ENCODE measurements at places on chromosomes 4 and X. TPM values are rescaled to one million over a fixed set of nuclear protein-coding genes. Genes with fewer than 3 reads are reported as not detected.

DNA sequence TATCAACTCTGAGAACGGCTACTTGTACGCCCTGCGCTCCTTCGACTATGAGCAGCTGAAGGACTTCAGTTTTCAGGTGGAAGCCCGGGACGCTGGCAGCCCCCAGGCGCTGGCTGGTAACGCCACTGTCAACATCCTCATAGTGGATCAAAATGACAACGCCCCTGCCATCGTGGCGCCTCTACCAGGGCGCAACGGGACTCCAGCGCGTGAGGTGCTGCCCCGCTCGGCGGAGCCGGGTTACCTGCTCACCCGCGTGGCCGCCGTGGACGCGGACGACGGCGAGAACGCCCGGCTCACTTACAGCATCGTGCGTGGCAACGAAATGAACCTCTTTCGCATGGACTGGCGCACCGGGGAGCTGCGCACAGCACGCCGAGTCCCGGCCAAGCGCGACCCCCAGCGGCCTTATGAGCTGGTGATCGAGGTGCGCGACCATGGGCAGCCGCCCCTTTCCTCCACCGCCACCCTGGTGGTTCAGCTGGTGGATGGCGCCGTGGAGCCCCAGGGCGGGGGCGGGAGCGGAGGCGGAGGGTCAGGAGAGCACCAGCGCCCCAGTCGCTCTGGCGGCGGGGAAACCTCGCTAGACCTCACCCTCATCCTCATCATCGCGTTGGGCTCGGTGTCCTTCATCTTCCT is 2.7 kb downstream of the PCDH10 start:
- no peak for DNase-seq

GRCh38 chr4:86530183-86530582 is 63.9 kb upstream of the PTPN13 start:
- no peak for DNase-seq

GRCh38 chr4:112532267-112532666 is 16.3 kb upstream of the NEUROG2 start:
- DNase-seq, result no peak

GRCh38 chrX:69313617-69314290 is 148.5 kb upstream of the PJA1 start:
- no peak for DNase-seq

DNA sequence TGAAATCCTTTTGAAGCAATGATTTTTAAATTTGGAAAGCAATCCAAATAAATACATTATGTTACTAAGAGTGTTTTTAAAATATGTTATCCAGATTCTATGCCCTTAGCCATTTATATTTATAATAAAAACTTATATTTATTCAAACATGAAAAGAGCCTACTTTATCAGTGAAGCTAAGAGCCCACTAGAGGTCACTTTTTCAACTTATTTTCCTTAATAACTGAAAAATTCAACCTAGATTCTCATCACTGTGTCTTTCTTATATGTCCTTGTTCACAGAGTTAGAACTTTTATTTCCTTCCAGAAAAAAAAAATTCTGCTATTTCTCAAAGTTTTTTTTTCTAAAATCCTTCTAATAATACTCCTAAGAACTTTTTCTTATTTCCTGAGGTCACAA is 23.9 kb downstream of the PRDM8 start:
- no peak for DNase-seq

Gene SH3TC1
- total RNA-seq, result 15.0 TPM

Gene APELA
- 1.4 TPM for total RNA-seq

Gene EDA2R
- total RNA-seq, result 9.8 TPM

GRCh38 chr4:157270108-157270507 is 49.6 kb downstream of the GRIA2 start:
- no peak for DNase-seq

GRCh38 chr4:84483688-84484087 is 15.4 kb downstream of the NKX6-1 start:
- no peak for DNase-seq

DNA sequence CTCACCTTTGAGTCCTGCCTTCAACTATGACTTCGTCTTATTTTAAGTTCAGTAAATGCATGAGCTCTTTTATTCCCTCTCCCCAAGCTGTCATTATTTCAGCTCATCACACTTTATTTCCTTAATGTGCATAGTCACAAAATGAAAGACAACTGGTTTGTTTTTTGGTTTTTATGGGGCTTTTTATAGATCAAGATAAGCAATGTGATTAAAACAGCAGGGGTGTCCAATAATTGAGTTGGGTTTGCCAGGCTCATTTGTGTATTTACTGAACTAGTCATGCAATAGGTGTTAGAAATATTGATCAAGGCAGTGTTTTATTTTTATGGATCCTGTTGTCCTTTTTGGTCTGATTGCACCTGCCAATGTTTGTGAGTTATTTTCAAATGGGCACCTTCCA is 102.2 kb downstream of the FRMPD4 start:
- no peak for DNase-seq

DNA sequence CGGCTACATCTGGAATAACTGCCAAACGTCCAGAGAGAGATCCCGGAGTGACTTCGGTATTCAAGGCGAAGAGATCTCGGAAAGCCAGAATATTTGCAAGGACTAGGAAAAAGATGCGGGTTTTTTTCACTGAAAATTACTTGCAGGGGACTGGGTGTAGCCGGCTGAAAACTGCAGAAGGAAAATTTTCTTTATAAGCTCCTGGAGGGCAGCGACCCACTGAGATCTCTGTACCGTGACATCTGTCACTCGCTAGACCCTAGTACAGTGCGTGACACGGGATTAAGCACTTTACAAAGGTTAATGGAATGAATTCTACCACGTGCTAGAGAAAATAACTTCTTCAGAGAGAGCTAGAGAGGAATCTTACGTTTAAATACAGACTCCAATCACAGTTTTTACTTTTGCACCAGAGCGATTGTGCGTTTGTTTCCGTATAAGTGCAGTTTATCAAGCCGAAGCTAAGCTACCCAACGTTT is 1.1 kb upstream of the LCORL start:
- no peak for DNase-seq

Gene TMSB15C
- total RNA-seq, result 11.6 TPM

- DNase-seq, result no peak
These were observed 1848.5 kb upstream of the TENM3 start for GRCh38 chr4:180394730-180395129.

DNA sequence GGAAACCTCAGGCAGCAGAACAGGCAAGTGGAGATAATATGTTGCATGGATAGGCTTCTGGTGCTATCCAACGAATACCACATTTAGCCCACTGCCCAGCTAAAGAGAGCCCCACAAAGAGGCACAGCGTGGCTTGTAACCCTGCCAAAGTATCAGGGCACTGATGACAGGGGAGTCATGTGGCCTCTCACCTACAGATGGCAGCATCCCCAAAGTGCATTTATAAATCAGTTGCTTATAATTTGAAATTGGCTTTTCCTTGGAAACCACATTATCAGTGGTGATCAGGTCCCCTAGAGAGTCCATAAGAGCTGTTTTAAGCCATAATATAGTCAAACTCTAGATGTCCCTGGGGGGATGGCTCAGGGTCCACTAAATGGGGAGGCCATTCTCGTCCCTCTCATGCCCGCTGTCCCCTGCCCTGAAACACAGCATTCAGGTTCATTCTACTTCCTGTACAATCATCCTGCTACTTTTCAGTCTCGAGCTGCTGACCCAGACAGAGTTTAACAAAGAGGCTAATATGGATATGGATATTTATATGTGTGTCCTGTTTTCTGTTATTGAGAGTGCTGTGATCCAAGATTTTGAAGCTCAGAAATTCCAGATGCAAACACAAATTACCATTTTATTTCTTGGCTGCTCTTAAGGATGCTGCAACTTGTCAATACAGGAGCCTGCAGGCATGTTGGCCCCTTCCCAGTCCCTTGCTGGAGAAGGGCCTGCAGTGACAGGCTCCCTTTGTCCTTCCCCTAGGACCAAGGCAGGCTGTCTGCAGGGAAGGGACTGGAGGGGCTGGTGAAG is 28.5 kb downstream of the SRPX start:
- no peak for DNase-seq

Gene CLGN
- total RNA-seq, result 4.5 TPM

DNA sequence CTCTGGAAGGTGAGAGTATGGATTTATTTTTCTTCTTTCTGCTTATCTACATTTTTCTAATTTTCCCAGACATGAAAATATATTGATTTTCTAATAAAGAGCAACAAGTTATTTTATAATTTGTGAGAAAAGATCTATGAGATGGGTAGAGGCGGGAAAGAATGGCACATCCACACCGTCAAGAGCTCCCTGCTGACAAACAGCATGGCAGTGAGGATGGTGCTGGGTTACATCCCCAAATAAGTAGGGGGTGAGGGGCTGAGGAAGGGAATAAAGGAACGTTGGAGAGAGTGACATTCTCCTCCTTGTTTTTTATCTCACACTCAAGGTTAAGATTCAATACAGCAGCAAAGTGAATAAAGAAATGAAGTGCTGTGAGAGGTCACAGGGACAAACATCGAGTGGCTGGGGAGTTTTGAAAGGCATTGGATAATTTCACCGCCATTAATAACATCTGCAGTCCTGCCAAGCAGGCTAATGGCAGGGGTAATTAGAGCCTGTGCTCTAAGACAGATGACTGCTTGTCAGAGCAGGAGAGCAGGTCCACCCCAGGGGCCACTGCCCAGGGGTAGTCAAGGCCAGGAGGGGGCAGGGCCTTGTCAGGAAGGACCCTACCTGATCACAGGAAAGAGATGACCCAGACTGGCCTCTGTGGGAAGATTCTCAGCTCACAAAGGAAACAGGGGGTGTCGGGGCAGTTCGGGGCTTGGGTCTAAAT is 323.8 kb downstream of the FBXW7 start:
- no peak for DNase-seq

Gene GC
- 0.46 TPM for total RNA-seq

Gene NIPAL1
- not detected for total RNA-seq

Gene TSPAN7
- total RNA-seq, result 85.8 TPM

Gene BMX
- total RNA-seq, result 3.6 TPM

GRCh38 chrX:68939868-68940267 is 111.0 kb downstream of the EFNB1 start:
- no peak for DNase-seq

Gene GEMIN8
- 42.5 TPM for total RNA-seq

Gene HTN1
- total RNA-seq, result not detected

DNA sequence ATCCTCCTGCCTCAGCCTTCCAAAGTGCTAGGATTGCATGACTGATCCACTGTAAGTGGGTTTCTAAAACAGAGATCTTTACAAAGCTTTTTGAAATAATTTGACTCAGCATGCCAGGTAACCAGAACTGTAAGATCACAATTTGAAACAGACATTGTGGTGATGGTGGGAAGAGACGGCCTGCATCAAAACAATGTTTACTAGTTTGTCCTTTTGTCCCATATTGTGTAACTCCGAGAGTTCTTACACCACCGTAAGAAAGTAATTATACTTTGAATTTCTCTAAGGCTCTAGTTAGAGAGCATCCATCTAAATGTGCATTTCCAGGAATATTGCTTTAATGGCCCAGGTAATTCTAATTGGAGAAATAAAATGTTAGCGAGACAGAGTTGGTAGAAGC is 594 bp upstream of the ARHGAP24 start:
- no peak for DNase-seq

DNA sequence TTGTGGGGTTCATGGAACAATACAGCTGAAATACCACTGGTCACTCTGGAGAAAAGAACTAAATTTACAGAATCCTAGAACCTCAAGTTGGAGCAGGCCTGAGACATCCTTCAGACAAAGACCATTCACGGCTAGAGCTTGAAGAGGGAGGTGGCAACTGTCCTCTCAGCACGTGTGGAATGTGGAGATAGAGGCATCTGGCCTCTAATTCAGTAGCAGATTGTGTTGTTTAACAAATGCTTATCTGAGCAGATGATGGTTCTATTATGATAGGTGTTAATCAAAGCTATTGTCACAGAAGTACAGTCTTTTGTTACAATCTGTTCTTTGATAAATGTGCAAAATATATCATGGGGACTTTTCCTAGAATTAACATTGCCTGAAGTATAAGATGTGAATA is 121.7 kb upstream of the KCNIP4 start:
- no peak for DNase-seq

DNA sequence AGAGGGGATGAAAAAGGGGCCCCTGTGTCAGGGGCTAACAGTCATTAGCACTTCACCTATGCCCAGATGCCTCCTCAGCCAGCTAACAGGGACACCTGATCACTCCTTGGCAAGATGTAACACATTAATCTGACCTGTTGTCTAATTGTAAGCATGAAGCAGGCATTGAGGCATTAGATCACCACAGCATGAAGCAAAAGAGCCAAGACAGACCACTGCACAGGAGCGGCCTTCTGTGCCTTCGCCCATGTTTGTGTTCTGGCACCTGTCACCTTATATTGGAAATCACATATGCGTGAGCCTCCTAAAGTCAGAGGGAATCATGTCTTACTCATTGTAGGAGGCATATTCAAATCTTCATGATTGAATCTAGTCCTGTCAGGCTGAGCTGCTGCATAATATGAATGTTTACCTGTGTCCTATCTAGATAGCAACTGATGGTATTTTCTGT is 48.4 kb downstream of the PTTG2 start:
- DNase-seq, result no peak
